Peyer's patch (tissue), 4 donors: ENCODE measurements at places on chromosomes 12 and 14. TPM values are rescaled to one million over a fixed set of nuclear protein-coding genes. Genes with fewer than 3 reads are reported as not detected.
A peak's percentile ranks its signal among the peaks of the same experiment; 100 is the strongest.

DNA sequence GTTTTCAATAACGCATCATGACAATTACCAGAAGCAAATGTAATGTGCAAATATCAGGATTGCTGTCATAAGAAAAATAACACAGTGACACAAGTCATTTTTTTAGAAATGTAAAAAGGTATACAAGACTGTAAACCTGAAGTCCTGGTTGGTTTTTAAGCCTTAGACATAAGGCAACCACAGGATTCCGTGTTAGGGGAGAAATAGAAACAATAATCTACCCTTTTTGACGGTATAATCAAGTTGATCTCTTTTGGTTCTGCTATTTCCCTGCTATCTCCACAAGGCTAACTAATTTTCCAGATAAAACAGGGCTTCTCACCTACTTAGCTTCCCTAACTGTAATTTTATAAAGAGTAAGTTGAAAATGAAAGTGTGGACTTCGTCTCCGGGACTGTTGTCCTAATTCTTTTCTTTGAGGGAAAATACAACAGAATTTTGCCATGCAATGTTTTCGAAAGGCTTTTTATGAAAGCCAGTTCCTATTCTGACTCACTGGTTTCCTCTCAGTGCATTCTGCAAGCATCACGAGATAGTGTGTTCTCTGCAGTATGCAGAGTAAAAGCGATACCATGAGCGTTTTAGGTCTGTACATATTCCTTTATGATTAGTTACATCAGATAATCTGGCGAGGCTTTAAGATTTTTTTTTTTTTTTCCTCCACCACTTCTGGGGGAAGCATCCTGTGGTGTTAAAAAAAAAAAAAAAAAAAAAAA, 10.6 kb downstream of the MYO1H start:
- no peaks in the 10 kb centered on the region for H3K4me1 ChIP-seq
- H3K4me3 ChIP-seq: no peak overlapping the region
- no peak overlapping the region for H3K27ac ChIP-seq
- no peaks in the 10 kb centered on the region for H3K27me3 ChIP-seq
- no peak for DNase-seq
- H3K36me3 ChIP-seq: no peaks in the 10 kb centered on the region

GRCh38 chr12:68304626-68305025, 27.5 kb downstream of the MDM1 start:
- H3K4me1 ChIP-seq: no peaks in the 10 kb centered on the region
- DNase-seq: no peak
- H3K36me3 ChIP-seq: no peaks in the 10 kb centered on the region
- H3K27me3 ChIP-seq: no peaks in the 10 kb centered on the region

GRCh38 chr12:130719263-130719859, 3.3 kb upstream of the RIMBP2 start:
- H3K36me3 ChIP-seq: no peaks in the 10 kb centered on the region
- DNase-seq: no peak
- peaks cover 5% of the 10 kb centered on the region for H3K27me3 ChIP-seq
- no peak overlapping the region for H3K4me3 ChIP-seq

The LTBP2 gene
- 20.2 TPM for total RNA-seq

The GLT1D1 gene
- not detected for total RNA-seq

The CEBPE gene
- not detected for total RNA-seq

DNA sequence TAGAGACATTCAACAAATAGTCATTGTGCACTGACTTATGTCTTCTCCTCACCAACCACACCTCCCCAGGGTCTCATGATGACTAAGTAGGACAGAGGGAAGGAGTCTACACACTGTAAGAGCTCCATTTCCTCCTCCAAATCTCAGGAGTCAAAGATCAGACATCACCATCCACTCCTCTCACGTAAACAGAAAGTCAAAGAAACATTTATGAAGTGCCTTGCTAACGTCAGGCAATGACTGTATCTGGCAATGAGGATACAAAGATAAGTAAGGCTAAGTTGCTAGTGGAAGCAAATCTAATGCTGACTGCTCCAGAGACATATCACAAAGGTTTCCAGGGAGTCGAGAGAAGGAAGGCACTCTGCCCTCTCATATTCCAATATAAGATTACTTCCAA, 88.9 kb downstream of the SLC2A13 start:
- no peak overlapping the region for H3K4me3 ChIP-seq
- DNase-seq: no peak
- H3K27ac ChIP-seq: no peak overlapping the region

The CELA1 gene
- not detected for total RNA-seq

GRCh38 chr14:69692594-69692993, 74.3 kb upstream of the SRSF5 start:
- peaks cover 22% of the 10 kb centered on the region for H3K4me1 ChIP-seq
- no peaks in the 10 kb centered on the region for H3K36me3 ChIP-seq
- no peaks in the 10 kb centered on the region for H3K27me3 ChIP-seq
- no peak overlapping the region for H3K4me3 ChIP-seq
- peak overlapping the region; percentile 89 for H3K27ac ChIP-seq
